Hematopoietic multipotent progenitor cell treated with erythropoietin and hydrocortisone succinate and interleukin-3 and kit ligand, for 17 days (in vitro differentiated cells): ENCODE measurements at places on chromosomes 1 and 21.

- DNase-seq, result no peak
Measured at GRCh38 chr1:32073299-32074229, 825 bp downstream of the TMEM39B start.

GRCh38 chr1:236760986-236761385, 34.1 kb upstream of the MTR start:
- no peak for DNase-seq

- no peak for DNase-seq
Measured at GRCh38 chr1:16075337-16076030, 2.0 kb upstream of the FAM131C start.

GRCh38 chr1:212256369-212256768, 28.8 kb upstream of the PPP2R5A start:
- no peak for DNase-seq

DNA sequence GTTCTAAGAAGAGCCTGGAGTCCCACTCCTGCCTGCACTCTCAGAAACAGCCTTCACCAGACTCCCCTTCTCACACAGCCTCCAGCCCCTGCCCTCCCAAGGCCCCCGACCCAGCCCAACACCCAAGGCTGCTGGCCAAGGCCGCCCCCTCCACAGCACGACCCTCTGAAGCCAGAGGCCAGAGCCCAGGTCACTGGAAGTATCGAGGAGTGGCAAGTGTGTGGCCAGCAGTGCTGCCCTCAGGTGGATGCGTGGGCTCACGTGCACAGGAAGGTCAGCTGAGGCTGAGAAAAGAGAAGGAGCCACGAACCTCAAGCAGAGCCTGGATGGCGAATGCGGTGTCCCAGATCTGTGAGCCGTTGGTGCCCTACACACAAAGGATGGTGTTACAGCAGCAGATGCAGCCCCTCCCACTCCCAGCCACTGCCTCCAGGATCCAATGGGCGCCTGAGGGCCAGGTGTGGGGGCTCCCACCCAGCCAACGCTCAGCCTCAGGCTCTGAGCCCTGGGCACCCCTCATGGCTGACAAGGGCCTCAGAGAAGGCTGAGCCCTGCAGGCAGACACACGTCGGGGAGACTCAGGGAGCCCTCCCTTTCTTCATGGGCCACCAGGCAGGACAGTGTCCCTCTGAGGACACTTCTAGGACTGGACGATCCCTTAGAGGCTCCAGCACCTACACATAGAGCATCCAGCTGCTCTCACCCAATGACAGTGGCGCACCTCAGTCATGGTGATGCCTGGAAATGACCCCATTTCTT, 18.0 kb downstream of the LSS start:
- no peak for DNase-seq

GRCh38 chr1:103256490-103256889, 148.2 kb upstream of the COL11A1 start:
- DNase-seq, result no peak

GRCh38 chr1:44353604-44354003, 1.5 kb downstream of the ERI3 start:
- no peak for DNase-seq

DNA sequence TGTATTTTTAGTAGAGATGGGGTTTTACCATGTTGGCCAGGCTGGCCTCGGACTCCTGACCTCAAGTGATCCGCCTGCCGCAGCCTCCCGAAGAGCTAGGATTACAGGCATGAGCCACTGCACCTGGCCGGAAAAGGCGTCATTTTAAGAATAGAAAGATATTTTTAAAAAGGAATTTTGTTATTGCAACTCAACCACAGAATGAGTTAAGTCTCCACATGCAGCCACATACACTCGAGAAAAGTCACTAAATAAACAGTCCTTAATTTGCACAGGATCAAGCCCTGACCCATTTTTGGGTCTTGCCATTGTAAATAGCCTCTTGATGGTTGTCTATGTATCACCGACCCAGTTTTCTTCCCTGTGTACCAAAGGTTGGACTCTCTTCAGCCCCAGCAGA, 85.5 kb downstream of the FBXO2 start:
- DNase-seq, result no peak

GRCh38 chr1:160774886-160775719, 20.9 kb upstream of the LY9 start:
- DNase-seq, result no peak

DNA sequence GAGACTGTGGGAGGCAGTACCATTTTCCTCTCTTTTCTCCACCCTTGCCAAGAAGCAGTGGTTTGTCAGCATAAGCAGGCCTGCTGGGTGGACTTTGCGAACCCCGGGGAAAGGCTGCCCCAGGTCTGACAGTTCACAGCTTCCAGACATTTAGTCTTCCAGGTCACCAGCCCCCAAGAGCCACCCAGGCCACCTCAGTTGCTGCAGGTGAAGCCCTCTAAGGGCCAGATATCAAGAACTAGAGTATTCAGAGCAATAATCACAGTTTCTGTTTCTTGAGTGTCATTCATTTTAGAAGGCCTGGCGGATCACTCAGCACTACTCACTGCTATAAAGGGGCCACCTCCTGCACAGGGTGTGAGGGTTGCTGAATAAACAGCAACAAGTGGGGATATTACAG, 9.5 kb upstream of the ADORA3 start:
- DNase-seq, result no peak

- no peak for DNase-seq
Measured at GRCh38 chr1:240772131-240772530, 160.2 kb upstream of the GREM2 start.

DNA sequence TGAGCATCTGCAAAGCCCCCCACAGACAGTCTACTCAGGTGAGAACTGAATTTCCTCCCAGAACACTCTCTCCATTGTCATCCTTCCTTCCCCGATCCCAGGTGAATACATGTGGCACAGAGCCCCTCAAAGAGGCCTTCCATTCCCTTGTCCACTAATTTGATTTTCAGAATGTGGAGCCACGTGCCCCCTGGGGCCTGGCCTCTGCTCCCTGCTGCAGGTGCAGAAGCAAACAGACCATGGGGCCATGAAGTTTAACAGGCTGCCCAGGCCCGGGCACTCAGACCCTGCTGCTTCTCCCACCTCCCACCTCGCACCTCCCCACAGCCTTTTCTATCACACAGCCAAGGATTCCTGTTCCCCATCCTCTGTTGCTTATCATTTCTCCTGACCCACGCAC, 243.8 kb upstream of the RAB4A start:
- DNase-seq, result no peak

DNA sequence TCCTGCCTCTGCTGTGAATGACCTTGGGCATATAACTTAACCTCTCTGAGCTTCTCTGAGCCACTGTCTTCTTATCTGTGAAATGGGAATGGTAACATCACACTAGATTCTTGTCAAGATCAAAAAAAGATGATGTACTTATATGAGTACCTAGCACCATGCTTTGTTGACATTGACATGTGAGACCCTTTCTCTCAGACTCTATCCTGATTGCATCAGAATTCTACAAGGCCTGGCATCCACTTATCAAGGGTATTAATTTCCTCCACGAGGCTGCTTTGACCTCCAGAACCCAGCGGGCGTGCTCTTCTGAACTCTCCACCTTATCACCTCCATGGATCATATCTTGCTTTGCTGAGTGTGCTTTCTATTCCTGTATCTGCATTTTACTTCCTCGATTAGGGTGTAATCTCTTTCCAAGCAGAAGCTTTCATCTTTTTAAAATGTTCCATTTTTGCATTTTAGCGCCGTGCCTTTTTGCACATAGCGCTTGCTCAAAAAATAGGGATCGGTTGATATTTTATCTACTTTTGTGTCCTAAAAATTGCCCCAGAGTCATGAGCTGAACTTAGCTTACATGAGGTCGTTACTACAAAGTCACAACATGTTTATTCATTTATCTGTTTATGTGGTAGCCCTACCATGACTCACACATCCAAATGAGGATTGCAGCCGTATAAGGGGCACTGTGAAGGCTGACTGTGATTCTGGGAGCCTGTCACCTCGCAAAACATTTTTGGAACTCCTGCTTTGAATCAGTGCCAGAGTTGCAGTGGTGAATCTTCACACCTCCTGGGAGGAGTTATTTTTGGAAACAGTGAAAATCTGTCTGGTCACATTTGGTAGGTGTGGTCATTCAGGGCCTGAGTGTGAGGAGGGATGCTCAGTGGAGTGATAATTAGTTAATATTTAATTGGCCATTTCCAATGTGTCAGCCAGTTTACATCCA, 63.2 kb downstream of the IER5 start:
- peak; percentile 93 for DNase-seq

GRCh38 chr21:36504067-36505058, 24.4 kb upstream of the CLDN14 start:
- DNase-seq, result peak; percentile 65

- peak; percentile 19 for DNase-seq
Measured at GRCh38 chr1:147890177-147890790, 12.3 kb upstream of the GJA8 start.

DNA sequence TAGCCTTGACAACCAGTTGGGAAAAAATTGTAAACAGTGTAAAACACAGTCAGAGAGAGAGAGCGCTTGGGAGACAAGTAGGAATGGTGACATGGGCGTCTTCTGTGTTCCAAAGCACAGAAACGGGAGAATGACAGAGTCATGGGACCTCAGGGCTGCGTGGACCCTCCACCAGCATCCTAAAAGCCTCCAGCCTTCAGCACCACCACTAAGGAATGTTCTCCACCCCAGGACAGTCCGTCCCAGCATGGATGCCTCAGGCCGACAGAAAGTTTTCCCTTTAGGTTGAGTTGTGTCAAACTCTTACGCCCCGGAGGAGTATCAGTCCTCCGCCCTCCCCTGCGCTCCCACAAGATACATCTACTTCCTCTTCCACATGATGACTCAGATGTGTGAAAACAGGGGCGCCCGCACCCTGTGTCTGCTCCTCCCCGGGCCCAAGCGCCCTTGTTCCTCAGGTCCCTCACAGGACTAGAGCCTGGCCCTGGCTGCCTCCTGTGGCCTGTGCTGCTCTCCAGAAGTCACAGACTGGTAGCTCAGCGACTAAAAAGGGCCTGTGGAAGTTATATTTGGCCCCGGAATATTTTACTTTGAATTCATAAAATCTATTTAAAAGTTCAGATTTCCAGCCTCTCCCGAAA, 63.9 kb upstream of the EFHD2 start:
- DNase-seq, result no peak

DNA sequence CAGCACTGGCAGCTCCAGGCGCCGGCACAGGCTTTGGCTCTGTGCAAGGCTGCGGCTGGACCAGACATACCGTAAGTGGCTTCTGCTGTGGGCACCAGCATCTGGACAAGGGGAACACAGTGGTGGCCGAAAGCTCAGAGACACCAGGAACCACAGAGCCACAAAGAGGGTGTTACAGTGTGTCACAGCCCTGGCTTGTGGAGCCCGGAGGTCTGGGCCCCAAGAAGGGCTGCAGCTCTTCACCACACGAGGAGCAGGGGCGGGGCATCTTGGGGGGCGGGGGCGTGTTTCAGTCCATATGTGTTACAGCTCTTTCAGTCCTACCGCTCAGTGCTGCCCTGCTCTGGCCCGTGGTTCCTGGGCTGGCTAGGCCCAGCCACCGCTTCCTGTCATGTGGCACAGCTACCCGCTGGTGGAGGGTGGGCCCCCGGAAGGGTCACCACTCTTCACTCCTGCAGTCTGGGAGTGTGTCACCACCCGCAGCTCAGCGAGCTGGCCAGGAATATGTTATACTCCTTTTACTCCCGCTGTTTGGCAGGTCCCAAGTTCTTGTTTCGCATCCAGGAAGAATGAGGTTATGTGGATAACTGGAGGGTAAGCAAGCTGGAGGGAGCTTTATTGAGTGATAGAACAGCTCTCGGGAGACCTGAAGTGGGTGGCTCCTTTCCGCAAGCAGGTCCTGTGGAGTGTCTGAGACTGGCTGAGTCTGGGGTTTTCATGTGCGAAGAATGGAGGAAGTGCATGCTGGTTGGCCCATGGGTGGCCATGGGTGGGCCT, 3.3 kb upstream of the LSM10 start:
- DNase-seq, result peak; percentile 47

DNA sequence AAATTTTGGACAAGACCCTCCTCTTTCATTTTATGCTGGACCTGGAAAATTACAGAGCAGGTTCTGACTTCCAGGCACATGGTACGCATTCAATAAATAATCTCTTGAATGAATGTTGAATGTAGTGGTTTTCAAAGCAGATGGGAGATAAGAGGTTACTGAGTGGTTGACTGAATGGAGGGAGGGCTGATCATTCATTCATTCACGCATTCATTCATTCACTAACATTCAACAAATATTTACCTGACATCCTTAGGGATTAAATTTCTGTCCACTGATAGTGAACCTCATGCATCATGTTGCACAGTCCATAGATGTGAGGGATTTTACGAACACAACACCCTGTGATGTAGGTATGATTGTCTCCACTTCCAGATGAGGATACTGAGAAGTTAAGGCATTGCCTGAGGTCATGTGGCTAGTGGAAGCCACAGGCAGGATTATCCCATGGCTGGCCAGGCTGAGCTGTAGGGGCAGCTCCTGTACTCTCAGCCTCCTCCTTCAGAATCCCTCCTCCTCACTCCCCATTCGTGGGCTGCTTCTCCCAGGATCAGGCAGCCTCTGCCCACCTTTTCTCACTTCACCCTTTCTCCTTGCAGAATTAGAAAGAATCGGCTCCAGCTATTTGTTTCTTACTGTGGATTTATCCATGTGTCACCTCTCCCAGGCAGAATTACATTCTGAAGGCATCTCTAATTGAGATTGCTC, 48.4 kb upstream of the ATP5PO start:
- DNase-seq, result no peak

DNA sequence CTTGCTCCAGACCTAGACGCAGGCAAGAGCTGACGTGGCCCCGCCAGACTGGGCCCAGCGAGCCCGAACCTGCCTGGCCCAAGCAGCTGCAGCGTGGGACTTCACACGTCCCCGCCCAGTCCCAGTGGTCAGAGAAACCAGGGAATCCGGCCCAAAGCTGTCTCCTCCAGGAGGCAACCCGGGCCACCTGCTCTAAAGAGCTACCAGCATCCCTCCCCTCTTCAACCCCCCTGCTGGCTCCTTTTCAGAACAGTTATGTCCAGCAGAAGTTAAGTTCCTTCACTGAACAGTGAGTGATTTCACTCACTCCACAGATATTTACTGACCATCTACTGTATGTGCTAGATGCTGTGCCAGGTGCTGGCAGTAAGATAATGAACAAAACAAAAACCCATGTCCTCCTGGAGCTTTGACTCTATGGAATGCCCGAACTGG, 2.1 kb upstream of the EFNA1 start:
- DNase-seq, result no peak

GRCh38 chr21:32966120-32966519, 59.6 kb upstream of the OLIG2 start:
- DNase-seq, result no peak

GRCh38 chr1:89959719-89960118, 35.2 kb upstream of the ZNF326 start:
- DNase-seq, result no peak

- DNase-seq, result no peak
Measured at GRCh38 chr1:1908506-1908791, 6.6 kb upstream of the CALML6 start.

- DNase-seq, result peak; percentile 51
Measured at GRCh38 chr1:151540982-151541377, 871 bp downstream of the TUFT1 start.

DNA sequence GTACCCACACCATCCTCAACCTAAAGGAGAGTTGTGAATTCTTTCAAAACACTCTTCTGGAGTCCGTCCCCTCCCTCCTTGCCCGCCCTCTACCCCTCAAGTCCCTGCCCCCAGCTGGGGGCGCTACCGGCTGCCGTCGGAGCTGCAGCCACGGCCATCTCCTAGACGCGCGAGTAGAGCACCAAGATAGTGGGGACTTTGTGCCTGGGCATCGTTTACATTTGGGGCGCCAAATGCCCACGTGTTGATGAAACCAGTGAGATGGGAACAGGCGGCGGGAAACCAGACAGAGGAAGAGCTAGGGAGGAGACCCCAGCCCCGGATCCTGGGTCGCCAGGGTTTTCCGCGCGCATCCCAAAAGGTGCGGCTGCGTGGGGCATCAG, 638 bp upstream of the OLIG2 start:
- DNase-seq, result peak; percentile 16

- DNase-seq, result no peak
Measured at GRCh38 chr1:231625975-231626534, 535 bp upstream of the DISC1 start.
